ENCODE measurements at places on chromosomes 2 and 18. TPM values are rescaled to one million over a fixed set of nuclear protein-coding genes. Genes with fewer than 3 reads are reported as not detected.

The TDRD15 gene
- total RNA-seq, result not detected

The AP1S3 gene
- 19.9 TPM for total RNA-seq

The MC5R gene
- not detected for total RNA-seq

The VWC2L gene
- not detected for total RNA-seq

The DLX2 gene
- not detected for total RNA-seq

The KIF3C gene
- 1.7 TPM for total RNA-seq

The UGT1A5 gene
- not detected for total RNA-seq

The PARD6G gene
- total RNA-seq, result 0.61 TPM

The MC4R gene
- total RNA-seq, result not detected

The PLB1 gene
- 0.10 TPM for total RNA-seq

GRCh38 chr2:86274265-86274917 lies 63.0 kb downstream of the REEP1 start:
- DNase-seq, result no peak

GRCh38 chr2:23595601-23596251 lies 210.7 kb downstream of the KLHL29 start:
- DNase-seq, result no peak

DNA sequence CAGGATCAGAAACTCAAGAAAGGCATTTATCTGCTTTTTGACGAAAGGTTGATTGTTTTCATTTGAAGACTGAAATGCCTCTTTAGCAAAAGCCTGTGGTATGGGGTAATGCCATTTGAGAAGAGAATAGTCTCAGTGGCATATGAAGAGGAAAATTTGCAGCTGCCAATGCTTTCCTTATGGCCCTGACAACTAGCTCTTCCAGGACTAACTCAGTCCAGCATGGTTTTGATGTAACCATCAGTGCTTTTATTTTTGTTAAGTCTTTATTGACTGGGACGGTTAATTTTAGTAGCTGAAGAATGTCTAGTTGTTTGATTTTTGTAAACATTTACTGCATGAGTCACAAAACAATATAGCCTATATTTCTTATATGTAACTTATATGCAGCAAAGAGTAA lies 158.4 kb downstream of the LNPK start:
- DNase-seq, result no peak

- no peak for DNase-seq
Measured at GRCh38 chr2:80199504-80199903, 105.0 kb downstream of the LRRTM1 start.

DNA sequence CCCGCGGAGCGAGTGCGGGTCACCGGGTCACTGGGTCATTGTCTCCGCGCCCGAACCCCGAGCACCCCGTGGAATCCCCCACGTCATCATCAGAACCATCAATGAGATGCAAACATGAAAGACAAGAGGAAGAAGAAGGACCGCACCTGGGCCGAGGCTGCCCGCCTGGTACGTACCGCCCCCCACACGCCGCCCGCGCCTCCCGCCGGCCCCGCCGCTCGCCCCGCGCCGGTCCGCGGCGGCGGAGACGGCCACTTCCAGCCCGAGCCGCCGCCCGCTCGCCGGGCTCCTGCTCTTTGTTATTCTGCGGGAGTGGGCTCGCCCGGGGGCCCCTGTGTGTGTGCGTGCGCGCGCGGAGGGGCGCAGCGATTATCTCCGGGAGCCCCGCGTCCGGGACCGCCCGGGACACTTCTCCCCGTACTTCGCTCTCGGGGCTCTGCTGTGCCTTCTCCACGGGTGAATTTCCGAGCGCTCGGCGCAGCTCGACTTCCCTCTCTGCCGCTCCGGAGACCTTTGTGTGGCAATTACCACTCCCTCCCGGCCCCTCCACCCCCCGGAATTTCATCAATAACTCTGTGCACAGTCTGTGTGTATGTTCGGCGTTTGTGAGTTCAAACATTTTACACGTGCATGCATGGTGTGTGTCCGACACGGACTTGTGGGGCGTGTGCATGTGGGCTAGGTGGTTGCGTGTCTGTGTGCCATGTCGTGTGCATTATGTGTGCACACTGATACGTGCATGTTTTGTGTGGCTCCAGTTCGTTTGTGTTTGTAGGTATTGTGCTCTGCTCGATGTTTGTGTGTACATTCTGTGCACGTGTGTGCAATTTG lies 714 bp downstream of the ASXL3 start:
- DNase-seq, result no peak

DNA sequence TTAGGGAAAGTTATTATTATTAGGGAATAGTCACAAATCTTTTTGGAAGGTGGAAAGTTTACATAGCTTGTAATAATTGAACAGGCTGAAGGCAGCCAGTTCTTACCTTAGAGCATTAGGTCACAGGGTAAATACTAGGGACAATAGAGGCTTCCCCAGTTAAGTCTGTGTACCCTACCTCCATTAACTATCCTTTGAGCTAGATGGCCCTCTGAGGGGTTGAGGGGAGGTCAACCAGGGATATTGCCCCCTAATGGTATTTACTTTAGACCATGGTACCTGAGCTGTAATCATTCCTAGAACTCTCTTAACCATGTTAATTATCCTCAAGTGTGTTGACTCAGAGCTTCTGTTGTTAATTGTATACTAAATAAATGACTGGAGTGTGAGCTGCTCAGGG lies 120.5 kb upstream of the SCN7A start:
- no peak for DNase-seq

DNA sequence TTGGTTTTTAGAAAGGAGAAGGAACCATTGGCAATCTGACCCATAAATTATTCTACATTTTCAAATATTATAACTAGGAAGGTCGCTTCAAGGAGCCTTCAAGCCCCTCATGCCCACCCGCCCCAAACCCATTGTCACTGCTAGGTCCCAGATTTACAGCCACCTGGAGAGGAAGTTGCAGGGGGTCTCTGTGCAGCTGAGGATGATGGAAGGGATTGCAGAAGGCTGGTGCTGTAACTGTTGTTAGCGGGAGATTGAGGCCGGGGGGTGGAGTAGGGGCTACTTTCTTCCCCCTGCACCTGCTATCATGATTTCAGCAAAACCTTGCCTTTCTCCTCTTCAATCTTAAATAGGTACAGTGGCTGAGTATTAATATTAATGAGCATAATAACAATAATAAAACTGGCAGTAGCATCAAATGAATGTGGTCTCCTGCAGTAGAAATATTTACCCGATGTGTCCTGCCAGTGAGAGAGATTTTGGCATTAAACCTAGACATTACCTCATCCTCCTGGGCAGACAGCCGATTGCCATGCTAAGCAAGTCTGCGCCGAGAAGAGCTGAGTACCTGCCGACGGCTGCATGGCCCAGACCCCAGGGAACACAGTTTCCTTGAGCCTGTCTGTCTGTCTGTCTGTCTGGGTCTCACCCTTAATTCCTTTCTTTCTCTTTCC lies 225.4 kb downstream of the FAM210A start:
- no peak for DNase-seq

DNA sequence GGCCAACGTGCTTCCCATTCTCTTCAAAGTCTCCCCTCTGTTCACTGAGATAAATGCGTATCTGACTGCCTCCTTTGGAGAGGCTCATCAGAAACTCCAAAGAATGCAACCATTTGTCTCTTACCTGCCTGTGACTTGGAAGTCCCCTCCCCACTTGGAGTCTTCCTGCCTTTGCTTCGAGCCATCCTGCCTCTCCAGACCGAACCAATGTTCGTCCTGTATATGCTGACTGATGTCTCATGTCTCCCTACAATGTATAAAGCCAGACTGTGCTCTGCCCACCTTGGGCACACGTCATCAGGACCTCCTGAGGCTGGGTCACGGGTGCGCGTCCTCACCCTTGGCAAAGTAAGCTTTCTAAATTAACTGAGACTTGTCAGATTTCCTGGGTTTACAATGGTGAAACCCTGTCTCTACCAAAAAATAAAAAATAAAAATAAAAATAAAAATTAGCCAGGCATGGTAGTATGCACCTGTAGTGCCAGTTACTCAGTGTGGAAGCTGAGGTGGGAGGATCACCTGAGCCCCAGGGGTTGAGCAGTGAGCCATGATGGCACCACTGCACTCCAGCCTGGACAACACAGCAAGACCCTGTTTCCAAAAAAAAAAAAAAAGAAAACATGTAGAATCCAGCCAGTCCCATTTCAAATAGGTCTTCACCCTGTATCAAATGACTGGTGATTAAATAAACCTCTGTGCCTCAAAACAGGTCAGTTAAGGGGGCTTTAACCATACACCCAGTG lies 29.0 kb downstream of the HDLBP start:
- no peak for DNase-seq

DNA sequence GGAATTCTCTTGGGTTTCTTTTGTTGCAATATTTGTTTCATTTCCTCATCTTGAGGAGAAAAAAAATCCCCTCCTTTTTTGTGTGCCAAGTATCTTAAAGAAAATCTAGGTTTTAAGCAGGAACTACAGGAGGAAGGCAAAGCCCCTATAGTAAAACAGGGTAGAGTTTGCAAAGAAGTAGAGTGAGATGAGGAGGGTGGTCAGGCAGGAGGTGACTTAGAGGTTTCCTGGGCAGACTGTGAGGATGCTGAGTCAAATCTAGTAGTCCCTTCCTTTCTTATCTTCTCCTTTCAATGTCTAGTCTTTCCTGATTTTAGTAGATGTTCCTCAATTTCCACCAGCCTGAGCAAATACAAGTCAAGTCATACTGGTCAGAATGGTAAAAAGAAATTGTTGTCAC lies 222.5 kb downstream of the PMAIP1 start:
- no peak for DNase-seq

GRCh38 chr2:39696101-39696553 lies 30.4 kb downstream of the TMEM178A start:
- no peak for DNase-seq

DNA sequence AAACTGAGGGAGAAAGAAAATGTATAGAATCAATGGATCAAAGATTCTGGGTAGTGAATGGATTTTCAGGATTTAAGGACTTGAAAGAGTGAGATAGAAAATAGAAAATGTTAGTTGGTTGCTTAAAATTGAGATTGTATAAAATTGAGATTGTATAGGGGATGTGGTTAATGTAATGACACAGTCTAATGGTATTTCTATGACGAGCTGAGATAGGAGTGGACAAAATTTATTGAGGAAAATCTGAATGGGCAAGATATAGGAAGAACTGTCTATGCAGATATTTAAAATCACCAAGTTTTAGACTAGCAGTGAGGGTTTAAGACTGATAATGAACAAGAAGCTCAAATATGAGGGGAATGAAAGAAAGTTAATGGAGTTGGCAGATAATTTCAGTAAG lies 406.6 kb downstream of the NYAP2 start:
- no peak for DNase-seq

DNA sequence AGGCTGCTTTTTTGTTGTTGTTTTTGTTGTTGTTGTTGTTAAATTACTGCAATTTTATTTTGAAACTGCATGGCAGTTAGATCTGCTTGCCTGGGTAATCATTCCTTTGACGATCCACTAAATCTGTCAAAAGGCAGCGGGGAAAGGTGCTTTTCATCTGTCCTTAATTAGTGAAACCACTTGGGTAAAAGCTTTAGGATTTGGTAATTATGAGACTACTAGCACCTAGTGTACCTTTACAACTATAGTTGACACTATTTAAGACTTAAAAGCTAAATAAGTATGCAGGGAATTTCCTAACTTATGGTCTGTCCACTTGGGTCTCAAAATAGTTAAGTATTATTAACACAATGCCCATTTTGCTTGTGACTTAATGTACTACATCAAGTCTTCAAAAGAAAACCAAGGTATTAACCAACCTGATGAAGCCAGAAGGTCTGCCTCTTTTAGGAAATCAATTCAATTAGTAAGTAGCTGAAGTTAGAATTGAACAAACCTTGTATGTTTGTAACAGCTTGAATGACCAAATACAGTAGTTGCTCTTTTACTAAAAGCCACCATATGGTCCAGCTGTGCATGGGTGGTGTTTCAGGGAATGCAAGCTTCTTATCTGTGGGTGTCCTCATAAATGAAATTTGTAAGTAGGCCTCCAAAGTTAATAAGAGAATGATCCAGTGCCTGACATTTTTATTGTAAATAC lies 44.8 kb downstream of the NAB1 start:
- no peak for DNase-seq

- no peak for DNase-seq
Measured at GRCh38 chr2:128794285-128794684, 475.6 kb upstream of the HS6ST1 start.

DNA sequence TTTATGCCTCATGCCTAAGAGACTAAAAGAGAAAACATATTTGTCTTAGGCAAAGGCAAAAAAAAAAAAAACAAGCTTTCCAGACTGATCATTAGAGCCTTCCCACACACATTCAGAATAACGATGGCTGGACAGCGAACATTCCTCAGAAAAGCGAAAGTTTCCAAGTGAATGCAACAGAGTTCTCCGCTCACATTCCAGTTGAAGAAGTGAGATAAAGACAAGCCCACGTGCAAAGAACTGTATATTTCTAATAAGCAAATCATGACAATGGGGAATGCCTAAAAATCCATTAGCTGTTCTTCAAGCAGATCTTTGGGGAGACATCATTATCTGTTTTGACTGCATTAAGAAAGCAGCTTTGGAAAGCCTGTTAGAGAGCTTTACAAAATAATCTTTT lies 347.9 kb downstream of the METTL4 start:
- DNase-seq, result no peak

DNA sequence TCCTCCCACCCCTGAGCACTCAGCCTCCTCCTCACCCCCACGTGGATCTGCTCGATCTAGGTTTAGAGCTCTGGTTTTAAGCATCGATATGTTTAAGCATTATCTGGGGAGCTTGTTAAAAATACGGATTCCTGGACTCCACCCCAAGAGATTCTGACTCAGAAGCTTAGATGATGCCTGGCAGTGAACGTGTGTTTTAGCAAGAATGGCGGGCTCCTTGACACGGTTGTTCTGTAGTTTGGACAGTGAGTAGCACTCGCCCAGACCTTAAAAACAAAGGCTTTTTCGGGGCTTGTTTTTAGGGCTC lies 47.3 kb downstream of the LDLRAD4 start:
- DNase-seq, result no peak

DNA sequence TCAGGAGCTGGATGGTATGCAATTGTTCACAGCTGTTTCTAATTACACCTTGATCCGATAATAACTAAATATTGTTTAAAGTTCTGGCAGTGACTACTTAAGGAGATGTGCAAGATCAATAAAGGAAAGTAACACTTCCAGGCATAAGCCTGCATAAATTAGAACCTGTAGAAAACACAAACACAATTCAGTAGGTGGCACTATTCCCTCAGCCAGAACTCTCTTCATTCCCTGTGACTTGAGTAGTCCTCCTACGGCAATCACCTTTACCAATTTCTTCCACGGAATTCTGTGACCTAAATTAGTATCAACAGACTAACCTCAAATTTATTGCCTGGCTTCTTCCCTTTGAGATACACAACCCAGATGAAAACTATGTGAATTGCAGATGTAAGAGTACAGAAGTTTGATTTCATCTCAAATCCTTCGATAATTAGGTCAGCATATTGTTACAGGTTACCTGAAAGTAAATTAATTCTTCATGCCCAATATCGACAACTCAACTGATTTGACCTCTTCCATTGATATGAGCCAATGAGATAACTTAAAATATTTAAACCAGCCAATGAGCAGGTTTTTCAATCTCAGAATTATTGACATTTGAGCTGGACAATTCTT lies 137.8 kb downstream of the PID1 start:
- no peak for DNase-seq

- DNase-seq, result no peak
Measured at GRCh38 chr2:158575051-158575635, 118.4 kb downstream of the PKP4 start.

GRCh38 chr2:60391649-60392375 lies 161.6 kb downstream of the BCL11A start:
- DNase-seq, result no peak

- DNase-seq, result no peak
Measured at GRCh38 chr2:71372042-71372441, 40.5 kb downstream of the ZNF638 start.
